Hippocampal formation (tissue), 2 donors: ENCODE measurements at places on chromosomes 13 and 19.

- no peak for DNase-seq
Observed at GRCh38 chr19:50562329-50562728, 5.9 kb downstream of the LRRC4B start.

DNA sequence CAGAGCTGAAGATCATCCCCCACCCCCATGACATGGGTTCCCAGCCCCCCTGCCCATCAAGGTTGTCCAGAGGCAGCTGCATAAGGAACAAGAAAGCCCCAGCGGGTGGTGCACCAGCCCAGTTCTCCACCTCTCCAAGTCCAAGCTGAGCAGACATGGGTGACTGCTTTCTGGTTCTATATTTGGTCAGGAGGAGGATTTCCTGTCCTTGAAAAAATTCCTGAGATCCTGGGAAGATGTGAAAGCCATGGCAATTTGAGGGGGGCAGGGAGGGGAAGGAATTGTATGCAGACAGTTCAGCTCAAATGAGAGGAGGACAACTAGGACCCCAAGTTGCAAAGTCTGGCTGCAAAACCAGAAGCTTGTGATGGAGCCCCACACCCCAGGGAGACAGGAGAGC, 55.4 kb upstream of the ADGRE5 start:
- no peak for DNase-seq

DNA sequence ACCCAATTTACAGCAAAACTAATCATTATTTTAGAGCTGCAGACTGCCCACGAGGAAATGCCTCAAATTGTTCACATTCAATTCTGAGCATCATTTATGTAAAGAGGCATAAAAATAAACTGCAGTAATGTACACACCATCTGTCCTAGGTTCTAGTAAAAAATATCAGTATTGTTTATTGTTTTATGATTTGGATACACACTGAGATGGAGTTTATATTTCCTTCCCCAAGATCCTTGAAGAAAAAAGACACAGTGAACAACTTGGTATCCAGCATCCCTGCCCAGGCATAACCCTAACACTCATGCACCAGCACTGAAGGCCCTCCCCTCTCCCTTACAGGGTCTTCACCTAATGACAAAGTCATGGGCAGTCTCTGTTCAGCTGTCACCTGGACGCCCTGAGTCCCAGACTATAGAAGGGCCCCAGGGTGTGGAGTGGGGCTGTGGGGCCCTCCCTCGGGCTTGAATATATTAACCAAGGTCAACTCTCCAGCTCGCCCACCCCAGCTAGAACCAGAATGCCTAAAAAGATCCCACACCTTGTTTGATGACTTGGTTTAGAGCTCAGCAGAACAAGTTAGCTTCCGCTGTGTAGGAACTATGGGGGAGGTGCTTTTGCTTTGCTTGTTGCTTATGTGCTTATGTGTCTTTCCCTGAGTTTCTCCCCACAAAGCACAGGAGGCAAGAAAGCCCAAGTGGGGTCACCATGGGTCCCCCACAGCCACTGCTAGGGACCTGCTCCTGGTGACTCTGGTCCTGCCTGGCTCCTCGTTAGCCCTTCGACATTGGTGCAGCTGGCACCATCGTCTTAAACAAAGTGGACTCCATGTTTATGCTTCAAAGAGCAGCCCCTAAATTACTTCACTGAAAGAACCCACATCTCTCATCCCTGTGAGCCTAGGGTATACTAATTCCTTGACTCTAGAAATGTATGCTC, 111.1 kb downstream of the COL4A1 start:
- no peak for DNase-seq

GRCh38 chr13:103656311-103656710, 590.1 kb upstream of the SLC10A2 start:
- no peak for DNase-seq

GRCh38 chr19:53824134-53824611, at the start of gene NLRP12:
TSS of gene NLRP12 (minus strand) at chr19:53824314. CDS start at chr19:53824174, 140 bp downstream.
- no peak for DNase-seq

DNA sequence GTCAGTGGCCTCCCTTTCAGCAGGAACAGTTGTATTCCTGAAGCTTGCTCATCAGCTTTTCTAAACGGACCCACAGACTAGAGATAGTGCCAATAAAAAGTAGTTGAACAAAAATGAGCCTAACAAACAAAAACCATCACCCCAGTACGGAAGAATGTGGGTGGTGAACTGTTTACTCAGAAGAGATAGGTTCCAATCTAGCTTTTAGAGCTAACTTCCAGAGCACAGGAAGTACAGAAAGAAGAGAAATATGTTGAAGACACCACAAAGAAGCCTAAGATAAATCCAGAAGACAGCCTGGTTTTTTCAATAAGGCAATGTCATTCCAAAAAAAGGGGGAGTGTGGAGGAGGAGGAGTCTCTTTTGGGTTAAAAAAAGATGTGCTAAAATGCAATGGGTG, 2.8 kb upstream of the LMO7 start:
- no peak for DNase-seq

DNA sequence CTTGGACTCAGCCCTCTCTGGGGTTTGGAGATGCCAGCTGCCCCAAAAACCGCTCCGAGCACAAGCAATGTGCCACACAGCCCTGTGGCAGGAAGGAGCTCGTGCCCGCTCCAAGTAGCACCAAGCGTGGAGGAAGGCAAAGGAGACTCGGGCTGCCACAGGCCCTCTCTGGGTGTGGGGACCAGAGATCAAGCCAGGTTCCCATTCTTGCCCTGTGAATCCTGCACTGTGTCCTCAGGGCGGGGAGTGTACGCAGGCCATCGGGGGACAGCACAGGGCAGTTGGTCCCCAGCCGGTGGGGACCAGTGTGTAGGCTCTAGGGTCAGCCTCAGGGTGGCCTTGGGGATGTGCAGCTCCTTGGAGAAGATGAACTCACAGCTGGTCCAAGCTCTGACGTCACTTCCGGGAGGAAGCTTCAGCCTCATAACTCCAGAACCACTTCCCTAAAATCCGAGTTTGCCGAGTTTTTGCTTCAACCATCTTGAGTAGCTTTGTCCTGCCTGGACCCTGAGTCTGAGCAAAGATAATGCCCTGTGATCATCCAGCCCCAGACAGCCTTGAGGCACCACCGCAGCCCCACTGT, 9.3 kb upstream of the CPAMD8 start:
- DNase-seq: no peak

DNA sequence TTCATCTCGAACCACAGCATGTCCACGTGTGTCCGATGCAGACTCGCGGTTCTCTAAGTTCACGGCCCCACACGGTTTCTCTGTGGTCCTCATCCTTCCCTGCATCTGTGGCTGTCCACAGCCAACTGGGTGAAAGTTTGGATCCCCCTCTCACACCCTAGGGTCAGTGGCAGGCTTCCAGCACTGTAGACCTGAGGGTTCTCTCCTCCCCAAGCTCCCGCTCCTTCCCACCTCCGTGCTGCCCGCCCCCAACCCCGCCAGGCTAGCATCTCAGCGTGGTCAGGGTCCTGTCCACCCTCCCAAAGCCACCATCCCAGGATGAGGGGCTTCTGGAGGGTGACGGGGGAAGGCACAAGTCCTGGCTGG, 3.0 kb downstream of the ANGPTL4 start:
- DNase-seq: peak; percentile 55

- no peak for DNase-seq
Observed at GRCh38 chr13:30830638-30830965, 75.5 kb upstream of the MEDAG start.

GRCh38 chr13:112071102-112071722, 4.3 kb downstream of the SOX1 start:
- no peak for DNase-seq
